Kidney capillary endothelial cell (primary cell): ENCODE measurements at places on chromosomes 5 and 9.

GRCh38 chr5:181120761-181121160, 10.2 kb downstream of the OR2V1 start:
- no peak for DNase-seq

- DNase-seq = no peak
Observed at GRCh38 chr5:103669615-103670014, 107.0 kb upstream of the NUDT12 start.

GRCh38 chr9:21788752-21789151, 13.7 kb upstream of the MTAP start:
- DNase-seq = no peak

DNA sequence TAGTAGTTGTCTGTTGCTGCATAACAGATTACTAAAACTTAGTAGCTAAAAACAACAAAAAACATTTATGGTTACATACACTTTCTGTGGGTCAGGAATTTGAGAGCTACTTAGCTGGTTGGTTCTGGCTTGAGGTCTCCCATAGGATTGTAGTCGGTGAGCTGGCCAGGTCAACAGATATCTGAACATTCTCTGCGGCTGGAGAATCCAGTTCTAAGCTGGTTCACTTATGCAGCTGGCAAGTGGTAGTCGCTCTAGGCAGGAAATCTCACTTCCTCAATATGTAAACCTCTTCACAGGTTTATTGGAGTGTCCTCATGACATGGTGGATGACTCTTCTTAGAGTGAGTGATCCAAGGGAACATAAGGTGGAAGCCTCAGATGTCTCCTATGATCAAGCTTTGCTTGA, 65.7 kb upstream of the TNFAIP8 start:
- no peak for DNase-seq

GRCh38 chr5:139764886-139765408, 30.7 kb upstream of the PSD2 start:
- DNase-seq = no peak

DNA sequence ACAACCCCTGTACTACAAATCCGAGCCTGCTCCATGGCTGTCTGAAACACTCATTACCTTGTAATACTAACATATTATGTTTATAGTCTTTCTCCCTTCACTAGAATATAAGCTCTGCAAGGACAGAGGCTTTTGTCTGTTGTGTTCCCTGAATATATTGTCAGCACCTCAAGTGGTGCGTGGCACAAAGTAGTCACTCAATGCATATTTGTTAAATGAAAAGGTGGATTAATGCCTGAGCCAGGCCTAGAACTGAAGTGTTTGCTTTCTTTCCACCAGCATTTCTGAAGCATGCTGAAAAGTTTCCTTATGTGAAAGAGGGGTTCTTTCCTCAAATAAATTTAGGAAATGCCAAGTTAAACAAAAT, 36.3 kb downstream of the ELL2 start:
- no peak for DNase-seq

DNA sequence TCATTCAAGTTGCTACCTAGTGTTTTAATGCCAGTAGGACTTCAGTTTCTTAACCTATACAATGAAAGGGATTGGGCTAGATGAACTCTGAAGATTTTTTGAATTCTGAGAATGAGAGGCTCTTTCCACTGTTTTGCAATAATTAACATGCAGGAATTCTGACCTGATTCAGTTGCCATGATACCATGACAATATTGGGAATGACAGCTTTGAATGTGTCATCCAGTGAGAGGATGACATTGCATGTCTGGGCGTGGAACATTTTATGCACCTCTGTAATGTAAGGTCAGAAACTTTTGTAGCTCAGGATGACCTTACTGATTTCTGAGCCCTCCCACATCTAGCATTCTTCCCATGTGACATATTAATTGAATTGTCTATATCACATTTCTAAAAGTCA, 30.6 kb upstream of the SPINK5 start:
- no peak for DNase-seq

- DNase-seq = peak; percentile 14
Observed at GRCh38 chr5:1477341-1477740, 32.1 kb upstream of the SLC6A3 start.

DNA sequence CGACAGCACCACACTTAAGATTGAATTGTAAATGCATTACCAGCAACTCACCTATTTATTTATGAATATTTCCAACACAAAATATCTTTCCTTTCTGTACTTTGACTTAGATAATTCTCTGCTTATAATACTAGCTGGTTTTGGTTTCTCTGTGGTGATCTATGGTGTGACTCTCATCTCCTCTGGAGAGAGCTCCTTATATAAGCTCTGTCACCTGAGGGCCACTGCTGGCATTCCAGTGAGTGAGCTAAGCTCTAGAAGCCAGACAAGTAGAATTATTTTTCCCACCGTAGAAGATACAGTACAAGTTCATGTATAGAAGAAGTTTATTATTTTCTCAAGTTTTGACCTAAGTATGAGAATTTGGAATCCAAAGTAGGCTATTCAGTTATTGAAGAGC, 111.5 kb downstream of the CDC42SE2 start:
- DNase-seq = no peak

DNA sequence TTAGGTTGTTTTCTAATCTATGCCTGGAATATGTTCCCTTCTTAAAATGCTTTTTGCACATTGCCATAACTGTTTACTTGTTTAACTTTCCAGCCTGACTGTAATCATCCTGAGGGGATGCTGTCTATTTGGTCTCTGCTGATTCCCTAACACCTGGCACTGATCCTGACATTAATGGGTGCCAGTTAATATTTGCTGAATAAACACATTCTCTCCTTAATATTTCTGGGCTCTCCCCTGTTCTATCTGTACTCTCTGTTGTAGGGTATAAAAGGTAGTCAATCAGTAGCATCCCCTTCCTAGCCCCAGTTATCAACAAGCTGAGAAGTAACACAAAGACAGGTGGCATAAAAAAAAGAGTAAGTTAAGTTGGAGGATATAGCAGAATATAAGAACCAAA, 21.3 kb upstream of the SLC31A2 start:
- DNase-seq = no peak

GRCh38 chr5:125134216-125135081, 388.0 kb upstream of the ZNF608 start:
- DNase-seq = peak; percentile 75

DNA sequence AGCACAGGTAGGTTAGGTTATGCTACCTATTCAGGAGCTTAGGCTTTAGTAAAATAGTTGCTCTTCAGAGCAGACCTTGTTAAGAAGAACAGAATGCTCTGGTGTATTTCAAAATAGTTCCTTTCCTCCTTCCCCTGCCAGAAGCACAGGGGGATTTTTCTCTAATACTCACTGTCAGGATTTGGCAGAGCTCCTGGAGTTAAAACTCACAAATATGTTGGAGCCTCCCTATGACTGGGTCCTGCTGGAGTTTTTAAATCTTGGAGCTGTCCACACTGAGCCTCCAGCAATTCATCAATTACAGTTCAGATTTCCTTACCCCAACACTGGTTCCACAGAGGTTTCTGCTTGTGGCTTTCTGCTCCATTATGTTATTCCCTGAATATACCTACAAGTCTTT, 1233.8 kb upstream of the WWC1 start:
- DNase-seq = no peak

- DNase-seq = no peak
Observed at GRCh38 chr5:38453506-38453905, 102.9 kb downstream of the LIFR start.

- DNase-seq = peak; percentile 64
Observed at GRCh38 chr9:28212979-28213378, 639.7 kb upstream of the C9orf72 start.

DNA sequence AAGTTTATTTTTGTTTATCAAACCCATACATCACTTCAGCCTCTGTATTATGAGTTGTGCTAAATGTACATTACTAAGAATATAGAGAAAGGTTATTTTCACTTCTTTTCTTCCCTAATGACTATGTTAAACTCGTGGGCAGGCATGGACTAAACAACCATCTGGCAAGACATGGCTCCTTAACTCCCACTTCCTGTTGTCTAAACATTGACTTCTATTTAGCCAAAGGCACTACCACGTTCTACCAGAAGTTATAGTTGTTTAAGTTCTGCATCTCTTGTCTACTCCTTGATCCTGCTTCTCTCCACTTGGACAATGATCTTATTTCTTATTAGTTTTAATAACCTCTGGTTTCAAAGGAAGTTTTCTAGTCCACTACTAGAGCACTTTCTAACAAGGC, 136.1 kb downstream of the MACIR start:
- DNase-seq = no peak

- no peak for DNase-seq
Observed at GRCh38 chr9:115691693-115692092, 461.9 kb upstream of the PAPPA start.

GRCh38 chr5:74956278-74956677, 90.1 kb upstream of the FAM169A start:
- DNase-seq = no peak

GRCh38 chr9:128940271-128940921, 7.0 kb downstream of the DOLK start:
- peak; percentile 33 for DNase-seq

DNA sequence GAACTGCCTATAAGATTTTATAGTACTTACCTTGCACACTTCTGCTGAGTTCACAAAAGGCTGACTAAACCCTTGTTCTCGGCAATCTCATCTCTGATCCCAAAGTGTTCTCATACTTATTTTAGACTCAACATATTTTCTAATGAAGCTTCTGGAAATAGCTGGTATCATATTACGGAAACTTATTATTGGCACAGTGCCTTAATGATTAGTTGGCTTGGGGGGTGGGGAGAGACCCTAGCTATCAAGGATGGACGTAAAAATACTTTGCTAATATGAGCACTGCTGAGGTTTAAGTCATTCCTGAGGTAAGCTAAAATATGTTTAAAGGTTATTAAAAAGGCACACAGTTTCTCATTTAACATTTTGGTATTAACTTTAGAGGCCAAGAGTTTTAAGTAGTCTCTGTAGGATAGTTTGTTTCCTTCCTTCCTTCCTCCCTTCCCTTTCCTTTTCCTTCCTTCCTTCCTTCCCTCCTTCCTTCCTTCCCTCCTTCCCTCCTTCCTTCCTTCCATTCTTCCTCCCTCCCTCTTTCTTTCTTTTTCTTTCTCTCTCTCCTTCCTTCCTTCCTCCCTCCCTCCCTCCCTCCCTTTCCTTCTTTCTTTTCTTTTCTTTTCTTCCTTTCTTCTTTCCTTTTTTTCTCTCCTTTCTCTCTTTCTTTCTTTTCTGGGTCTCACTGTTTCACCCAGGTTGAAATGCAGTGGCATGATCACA, 31.5 kb downstream of the ZSWIM6 start:
- DNase-seq = no peak

DNA sequence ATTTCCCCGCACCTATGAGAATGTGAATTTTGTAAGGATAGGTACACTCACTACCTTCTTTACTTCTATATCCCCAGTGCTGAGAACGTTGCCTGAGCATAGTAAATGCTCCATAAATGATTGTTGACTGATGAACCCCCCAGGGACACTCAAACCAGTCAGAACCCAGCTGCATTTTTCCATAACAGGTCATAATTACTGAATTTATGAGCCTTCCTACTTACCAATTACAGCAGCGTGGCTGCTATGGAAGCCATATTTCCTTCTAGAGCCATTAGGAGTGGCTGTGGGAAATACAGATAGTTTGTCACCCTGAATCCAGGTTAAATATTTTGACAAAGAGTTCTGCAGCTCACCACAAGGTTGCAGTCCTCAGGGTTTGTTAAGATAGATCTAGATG, 135.0 kb downstream of the TAF11L14 start:
- no peak for DNase-seq

DNA sequence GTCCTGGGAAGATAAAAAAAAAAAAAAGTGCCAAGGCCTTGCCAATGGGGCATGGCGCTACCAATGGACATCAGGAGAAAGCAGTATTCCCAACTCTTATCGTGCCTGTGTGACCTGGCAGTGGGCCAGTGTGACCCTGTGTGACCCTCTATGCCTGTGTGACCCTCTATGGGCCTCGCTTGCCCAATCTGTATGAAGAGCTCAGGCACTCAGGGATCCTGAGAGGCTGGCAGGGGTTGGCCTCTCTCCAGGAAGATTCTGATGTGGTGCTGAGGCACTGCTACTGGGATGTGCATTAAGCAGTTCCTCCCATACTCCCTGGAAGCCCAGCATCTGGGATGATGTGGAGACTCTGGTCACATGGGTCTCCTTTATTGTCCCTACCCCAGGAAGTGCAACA, 179.2 kb downstream of the MACROH2A1 start:
- no peak for DNase-seq

GRCh38 chr5:102715082-102715807, 39.9 kb upstream of the PAM start:
- DNase-seq = peak; percentile 81

- DNase-seq = no peak
Observed at GRCh38 chr5:142572006-142572405, 113.9 kb downstream of the FGF1 start.

GRCh38 chr9:110069326-110070248, 138.4 kb downstream of the C9orf152 start:
- peak; percentile 98 for DNase-seq

GRCh38 chr9:133375116-133375723, 640 bp downstream of the SURF4 start:
- no peak for DNase-seq

DNA sequence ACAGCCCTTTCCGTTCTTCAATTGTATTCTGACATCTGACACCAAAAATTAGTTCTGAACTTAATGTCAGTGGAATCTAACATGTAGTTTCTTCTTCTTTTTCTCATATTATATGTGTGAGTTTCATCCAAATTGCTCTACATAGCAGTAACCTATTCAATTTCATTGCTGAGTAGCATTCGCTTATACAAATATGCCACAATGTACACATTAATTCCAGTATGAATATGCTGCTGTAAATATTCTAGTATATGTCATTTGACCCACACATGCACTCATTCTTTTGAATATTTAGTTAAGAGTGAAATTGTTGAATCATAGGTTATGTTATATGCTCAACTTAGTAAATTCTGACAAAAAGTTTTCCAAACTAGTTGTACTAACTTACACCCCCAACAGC, 550.9 kb downstream of the CHSY3 start:
- no peak for DNase-seq

- peak; percentile 23 for DNase-seq
Observed at GRCh38 chr5:178069909-178070308, 43.4 kb upstream of the N4BP3 start.

- no peak for DNase-seq
Observed at GRCh38 chr5:87034557-87034956, 233.1 kb upstream of the RASA1 start.

GRCh38 chr5:1392801-1393565, 48.1 kb upstream of the CLPTM1L start:
- no peak for DNase-seq

DNA sequence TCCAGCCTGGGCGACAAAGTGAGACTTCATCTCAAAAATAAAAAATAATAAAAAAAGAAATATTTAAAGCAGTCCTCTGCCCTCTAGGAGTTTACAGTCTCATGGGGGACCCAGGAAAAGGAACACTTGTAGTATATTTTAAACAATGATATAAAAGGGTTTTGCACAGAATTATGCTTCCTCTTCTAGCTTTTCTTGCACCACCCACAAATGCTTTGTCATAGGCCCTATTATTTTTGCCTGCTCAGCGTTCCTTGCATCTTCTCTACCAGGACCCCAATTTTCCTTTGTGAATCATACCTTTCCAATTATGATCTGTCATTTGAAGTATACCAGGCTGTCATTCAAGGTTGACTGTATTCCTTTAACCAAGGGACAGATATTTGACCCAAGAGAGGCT, 164.8 kb upstream of the CDKN2B start:
- no peak for DNase-seq
